ENCODE measurements at places on chromosomes 16 and 17.

DNA sequence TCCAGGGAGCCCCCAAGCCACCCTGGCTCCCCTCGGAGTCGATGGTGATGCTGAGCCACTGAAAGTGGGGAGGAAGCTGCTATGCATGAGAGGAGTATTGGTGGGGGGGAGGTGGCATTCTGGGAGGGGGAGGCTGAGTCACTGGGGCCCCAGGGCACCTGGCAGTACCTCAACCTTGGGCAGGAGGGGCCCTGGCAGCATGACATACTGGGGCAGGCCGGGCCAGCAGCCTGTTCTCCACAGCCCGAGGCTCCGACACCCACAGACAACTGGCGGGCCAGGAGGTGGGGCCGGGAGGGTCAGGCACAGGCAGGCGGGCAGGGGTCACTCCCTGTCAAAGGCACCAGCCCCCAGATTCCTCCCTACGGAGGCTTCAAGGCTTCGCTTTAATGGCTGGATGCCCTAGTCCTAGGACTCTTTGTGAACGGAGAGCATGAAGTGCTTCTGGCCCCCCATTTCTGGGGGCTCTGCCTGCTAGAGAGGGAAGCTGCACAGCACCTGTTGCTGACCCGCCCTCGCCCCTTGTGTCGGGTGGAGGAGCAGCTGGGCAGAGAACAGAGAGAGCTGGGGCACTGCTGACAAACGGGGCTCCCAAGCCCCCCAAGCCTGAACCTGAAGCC, 928 bp downstream of the CASKIN2 start:
- peak; percentile 16 for DNase-seq

GRCh38 chr17:37610971-37611370, 1.8 kb upstream of the SYNRG start:
- DNase-seq = no peak

- DNase-seq = no peak
Measured at GRCh38 chr17:55346658-55347057, 75.0 kb downstream of the MMD start.

- no peak for DNase-seq
Measured at GRCh38 chr17:2924211-2924610, 128.0 kb downstream of the RAP1GAP2 start.

DNA sequence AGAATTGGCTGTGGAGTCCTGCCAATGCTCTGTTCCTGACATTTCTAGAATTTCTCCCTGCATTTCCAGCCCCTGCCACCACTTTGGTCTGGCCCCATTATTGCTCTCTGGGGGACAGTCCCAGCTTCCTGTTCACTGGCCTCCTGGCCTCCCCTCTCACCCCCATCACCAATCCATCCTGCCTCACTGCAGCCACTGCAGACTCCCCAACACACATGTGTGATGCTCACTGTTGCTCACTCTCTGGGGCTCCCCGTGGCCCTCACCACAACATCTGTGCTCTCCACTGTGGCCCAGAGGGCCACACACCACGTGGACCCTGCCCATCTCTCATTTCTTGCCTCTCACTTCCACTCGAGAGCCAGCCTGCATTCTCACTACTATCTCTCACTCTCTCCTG, 64.6 kb downstream of the SREBF1 start:
- DNase-seq = no peak

DNA sequence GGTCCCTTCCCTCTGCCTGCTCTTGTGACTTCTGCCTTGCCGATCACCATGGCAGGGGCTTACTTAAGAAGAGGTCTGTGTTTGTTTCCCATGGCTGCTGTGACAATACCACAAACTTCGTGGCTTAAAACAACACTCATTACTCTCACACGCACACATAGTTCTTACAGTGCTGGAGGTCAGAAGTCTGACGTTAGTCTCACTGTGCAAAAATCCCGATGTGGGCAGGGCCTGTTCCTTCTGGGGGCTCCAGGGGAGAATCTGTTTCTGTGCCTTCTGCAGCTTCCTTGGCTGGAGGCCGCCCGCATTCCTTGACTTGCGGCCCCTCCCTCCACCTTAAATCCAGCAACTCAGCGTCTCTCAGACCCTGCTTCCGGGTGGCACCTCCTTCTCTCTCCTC, 249.2 kb upstream of the GSE1 start:
- no peak for DNase-seq

DNA sequence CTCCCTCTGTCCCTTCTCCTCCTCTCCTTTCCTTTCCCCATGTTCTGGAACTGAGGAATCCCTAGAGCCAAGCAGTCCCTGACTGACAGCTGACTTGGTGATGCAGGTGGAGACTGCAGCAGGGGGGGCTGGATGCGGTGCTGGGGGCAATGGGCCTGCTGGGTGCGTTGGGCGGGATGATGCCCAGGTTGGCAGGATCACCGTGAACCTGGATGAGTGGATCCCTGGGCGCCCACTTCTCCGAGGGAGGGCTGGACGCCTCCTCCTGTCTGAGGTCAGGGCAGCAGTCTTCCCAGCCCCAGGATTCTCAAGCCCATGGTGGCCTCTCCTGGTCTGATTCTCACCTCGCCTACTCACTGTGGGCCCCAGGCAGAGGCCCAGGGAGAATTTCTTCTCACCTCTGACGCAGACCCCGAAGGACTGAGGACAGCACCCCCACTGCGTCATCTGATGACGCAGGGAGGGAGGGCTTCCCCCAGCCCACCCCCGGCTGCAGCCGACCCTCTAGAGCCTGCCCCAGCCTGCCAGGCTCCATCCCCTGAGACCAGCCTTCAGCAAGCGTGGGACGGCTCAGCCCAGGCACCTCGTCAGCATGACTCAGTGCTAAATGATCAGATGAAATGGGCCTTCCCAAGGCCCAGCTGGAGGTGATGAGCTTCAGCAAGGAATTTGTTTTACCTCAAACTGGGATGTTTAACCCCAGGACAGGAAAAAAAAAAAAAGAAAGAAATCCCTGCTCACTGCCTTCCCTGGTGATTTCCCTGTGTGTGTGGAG, 188.0 kb upstream of the TNRC6C start:
- no peak for DNase-seq

GRCh38 chr17:17494870-17495535, 1.2 kb downstream of the RASD1 start:
- DNase-seq = peak; percentile 24

GRCh38 chr16:57786632-57787518, 15.4 kb downstream of the KIFC3 start:
- DNase-seq = no peak

DNA sequence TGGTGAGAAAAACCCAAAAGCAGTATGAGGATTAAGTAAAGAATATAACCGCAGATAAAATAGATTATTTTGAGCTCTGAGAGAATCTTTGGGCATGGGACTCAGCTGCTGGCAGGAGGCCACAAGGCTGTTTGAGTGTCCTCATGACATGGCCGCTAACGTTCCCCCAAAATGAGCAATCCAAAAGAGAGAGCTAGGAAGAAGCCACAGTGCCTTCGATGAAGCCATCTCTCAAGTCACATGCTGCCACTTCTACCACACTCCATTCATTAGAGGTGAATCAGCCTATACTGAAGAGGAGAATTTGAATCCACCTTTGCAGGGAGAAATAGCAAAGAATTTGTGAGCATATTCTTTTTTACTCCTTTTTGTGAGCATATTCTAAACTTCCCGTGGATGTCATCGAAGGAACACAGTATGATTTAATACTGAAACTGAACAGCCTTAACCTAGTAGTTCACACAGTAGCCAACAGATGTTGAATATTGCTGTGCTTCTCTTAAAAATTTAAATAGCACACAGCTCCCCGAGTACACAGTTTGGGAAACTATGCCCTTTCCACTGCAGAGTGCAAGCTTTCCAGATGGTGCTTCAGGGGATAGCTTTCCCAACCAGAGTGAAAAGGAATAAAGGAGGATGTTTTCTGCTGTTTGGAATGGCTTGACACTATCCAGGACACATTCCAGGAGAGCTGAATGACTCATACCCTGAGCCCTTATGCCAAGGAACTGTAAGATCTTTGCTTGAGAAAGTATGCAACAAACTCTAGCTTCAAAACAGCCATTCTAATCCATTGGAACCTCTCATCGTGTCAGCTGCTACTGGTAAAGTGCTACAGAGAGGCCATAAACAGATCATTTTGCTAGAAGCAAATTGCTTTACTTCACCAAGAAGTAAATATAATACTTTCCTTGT, 33.9 kb downstream of the ANKFY1 start:
- no peak for DNase-seq

DNA sequence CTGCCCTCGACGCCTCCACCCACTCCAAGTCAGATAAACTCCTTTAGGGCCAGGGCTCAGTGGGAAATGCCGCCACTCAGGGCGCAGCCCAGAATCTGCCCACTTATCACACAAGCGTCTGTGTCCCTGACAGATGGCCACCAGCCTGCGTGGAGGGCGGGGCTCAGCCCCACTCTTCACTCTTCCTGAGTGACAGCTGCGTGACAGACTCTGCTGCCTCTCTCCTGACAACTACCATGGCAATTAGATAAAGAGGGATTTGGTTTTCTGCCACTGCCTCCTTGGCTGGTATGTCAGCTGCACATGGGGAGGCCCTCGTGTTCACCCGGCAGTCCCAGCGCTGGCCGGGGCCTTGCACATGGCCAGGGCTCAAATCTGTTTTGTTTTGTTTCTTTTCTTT, 96.2 kb downstream of the RTN4RL1 start:
- DNase-seq = no peak

DNA sequence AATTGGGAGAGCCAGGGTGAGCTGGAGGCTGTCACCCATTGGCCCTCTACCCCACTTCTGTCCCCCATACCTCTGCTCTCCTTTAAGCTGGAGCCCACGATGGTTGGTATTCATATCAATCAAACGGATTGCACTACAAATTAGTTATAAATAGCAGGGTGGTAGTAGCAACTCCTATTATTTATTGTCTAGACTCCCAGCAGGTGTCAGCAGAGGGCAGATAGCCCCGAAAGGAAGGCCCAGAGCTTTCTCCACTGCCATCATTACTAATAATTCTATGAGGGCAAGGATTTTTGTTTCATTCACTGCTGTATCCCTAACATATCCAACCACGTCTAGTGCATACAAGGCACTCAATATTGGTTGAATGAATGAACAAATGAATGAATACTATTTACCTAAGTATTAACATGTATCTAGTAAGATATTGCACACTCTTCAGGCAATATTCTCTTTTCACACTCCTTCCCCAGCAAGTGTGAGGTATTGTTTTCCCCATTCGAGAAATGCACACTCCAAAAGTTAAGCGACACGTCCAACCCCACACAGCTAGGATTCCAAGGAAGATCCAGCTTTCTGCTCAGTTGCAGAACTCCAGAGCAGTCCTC, 6.3 kb downstream of the C17orf50 start:
- peak; percentile 32 for DNase-seq

- no peak for DNase-seq
Measured at GRCh38 chr17:79017546-79018369, 6.2 kb upstream of the C1QTNF1 start.

- no peak for DNase-seq
Measured at GRCh38 chr16:4795181-4795827, at the start of gene SMIM22. SMIM22 (plus strand) TSS chr16:4795369; CDS start chr16:4795735, 366 bp downstream.

GRCh38 chr16:8572919-8573724, 17.2 kb downstream of the TMEM114 start:
- DNase-seq = no peak
